ENCODE measurements at places on chromosomes 3 and 15.
A peak's percentile ranks its signal among the peaks of the same experiment; 100 is the strongest.

DNA sequence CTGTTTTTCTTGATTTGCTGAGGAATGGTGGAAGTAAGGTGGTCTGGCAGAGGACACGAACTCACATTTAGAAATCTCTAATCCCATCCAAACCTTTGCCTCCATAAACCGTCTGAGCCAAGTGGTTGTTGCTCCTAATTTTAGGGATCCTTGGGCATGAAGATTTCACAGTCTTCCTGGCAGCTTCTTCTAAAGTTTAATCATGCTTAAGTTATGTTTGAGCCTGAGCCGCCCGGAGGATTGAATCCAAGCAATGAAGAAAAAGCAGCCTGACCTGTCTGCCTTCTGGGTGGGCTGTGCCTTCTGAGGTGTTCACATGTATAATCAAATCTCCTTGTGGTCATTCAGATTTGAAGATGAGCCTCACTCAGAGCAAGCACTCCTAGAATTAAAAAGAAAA is 249.0 kb downstream of the CD47 start:
- no peak for DNase-seq

GRCh38 chr15:63596676-63597037 is 530 bp upstream of the FBXL22 start:
- no peak for DNase-seq

DNA sequence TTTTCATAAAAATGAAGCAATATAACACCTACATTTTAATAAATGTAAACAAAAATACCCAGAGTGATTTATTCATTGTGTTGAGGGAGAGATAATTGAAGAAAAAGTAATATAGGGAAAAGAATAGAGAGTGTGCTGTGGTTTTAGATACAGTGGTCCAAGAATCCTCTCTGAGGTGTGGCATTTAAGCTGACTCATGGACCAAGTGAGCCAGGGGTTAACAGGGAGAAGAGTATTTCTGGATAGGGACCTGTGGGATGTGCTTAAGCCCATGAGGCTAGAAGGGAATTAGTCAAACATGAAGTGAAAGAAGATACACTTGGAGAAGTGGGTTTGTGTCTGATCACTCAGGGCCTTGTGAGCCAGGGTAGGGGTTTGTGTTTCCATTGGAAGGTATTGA is 680.7 kb upstream of the GRM7 start:
- DNase-seq = no peak

GRCh38 chr3:182568876-182569275 is 224.4 kb upstream of the ATP11B start:
- no peak for DNase-seq

DNA sequence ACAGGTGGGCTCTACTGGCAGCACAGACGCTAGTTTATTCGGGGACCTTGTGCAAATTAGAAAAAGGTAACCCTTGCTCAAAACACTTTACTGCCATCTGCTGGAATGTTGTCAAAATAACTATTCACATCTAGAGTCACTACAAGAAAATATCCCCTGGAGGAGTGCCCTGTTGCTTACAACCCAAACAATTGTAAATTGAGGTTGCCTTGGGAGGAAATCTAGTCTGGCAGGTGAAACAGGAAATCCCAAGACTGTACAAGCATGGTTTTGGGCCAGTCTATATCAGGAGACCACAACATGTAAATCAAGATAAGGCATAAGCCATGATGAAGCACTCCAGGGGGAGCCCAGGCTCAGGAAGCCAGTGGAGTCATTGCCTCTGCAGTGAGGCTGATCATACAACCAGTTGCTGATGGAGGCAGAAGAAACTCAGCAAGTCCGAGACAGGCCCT is 136.8 kb upstream of the ACP3 start:
- DNase-seq = peak; percentile 58

DNA sequence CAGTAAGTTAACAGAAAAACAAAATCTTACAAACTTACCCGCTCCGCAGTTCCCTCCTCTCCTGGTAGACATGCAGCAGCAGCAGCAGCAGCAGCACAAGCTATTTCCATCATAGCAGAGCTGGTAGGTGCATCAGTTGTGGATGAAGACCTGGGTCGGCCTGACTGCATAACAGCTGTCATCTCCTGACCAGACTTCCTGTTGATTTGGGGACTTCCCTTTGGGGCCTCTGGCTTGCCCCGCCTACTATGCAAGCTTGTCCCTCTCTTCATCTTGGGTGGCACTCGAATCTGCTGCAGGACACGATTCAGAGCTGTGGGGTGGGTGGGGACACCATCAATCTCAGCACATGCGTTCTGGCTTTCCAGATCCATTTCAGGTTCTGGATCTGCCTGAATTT is 65.7 kb downstream of the TMCC1 start:
- peak; percentile 86 for DNase-seq

All from OCI-LY7 (cell line).